ENCODE measurements at places on chromosomes 13 and 19.

DNA sequence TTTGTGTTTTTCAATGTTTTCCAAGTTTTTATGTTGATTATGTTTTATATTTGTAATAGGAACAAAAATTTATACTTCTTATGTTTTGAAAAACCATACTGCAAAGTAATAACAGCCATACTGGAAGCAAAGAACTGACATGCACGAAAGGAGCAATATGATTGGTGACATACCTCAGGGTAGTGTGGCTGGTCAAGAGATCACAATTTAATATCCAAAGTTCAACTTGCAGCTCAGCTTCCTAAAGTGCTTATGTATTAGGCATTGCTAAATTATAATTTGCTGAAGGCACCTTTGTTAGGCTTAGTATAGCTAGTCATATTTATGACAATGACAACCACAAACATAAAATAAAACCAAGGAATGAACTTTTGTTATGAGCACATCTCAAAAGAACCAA lies 25.9 kb downstream of the VWA8 start:
- no peak for DNase-seq

GRCh38 chr13:75132701-75133695 lies 349.0 kb downstream of the TBC1D4 start:
- DNase-seq: no peak

DNA sequence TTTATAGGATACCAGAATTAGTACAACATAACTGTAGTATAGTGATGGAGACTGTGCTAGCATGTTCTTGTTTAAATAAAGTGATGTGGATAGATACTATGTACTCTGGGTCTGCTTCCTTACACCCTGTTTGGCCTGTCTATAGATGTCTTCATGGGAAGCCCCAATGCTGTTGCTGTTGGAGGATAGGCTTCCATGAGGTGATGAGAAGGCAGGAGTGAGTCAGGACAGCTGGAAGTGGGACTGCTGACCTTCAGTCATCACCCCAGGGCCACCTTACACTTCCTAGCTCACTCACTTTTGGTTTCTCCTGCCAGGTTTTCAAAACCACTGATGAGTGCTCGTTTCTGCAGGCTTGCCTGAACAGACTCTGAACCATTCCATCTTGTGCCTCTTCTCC lies 4.2 kb downstream of the KCTD4 start:
- no peak for DNase-seq

- DNase-seq: no peak
These were observed 74.5 kb downstream of the CYSLTR2 start for GRCh38 chr13:48728226-48728625.

DNA sequence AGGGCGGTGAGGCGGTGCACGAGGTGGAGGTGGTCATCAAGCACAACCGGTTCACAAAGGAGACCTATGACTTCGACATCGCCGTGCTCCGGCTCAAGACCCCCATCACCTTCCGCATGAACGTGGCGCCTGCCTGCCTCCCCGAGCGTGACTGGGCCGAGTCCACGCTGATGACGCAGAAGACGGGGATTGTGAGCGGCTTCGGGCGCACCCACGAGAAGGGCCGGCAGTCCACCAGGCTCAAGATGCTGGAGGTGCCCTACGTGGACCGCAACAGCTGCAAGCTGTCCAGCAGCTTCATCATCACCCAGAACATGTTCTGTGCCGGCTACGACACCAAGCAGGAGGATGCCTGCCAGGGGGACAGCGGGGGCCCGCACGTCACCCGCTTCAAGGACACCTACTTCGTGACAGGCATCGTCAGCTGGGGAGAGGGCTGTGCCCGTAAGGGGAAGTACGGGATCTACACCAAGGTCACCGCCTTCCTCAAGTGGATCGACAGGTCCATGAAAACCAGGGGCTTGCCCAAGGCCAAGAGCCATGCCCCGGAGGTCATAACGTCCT lies 9.4 kb upstream of the PROZ start:
- DNase-seq: no peak

DNA sequence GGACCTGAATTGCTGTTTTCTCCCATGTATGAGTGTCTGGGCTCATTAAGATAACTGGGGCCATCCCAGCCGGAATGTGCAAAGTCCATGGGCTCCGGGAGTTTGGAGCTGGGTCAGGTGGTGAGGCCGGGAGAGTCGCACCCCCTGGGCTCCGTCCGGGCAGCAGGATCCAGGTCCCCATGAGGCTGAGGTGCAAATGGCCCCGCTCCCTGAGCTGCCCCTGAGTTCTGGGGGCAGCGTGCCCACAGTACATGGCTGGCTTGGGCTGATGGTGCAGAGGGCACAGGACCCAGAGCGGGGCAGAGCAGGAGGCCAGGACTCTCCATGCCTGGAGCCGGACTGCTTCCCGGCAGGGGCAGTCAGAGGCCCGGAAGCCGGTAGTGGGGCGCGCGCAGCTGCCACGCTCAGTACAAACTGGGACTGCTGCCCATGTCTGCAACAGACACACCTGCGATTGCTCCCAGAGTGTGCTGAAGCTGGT lies 136.0 kb downstream of the KDM4B start:
- no peak for DNase-seq

GRCh38 chr13:101941095-101941783 lies 460.6 kb downstream of the FGF14 start:
- no peak for DNase-seq

Measured in iPS DF 6.9 (cell line).